Occipital lobe (tissue), 3 donors: ENCODE measurements at places on chromosomes 2 and 18. TPM values are rescaled to one million over a fixed set of nuclear protein-coding genes. Genes with fewer than 3 reads are reported as not detected.

ANKRD36 gene
- total RNA-seq: 506 TPM

DNAH6 gene
- 6.6 TPM for total RNA-seq

NAT8 gene
- not detected for total RNA-seq

HRH4 gene
- not detected for total RNA-seq
